ENCODE measurements at places on chromosomes 13 and 19.

- DNase-seq = no peak
Measured at GRCh38 chr19:51365211-51365964, 800 bp downstream of the ETFB start.

DNA sequence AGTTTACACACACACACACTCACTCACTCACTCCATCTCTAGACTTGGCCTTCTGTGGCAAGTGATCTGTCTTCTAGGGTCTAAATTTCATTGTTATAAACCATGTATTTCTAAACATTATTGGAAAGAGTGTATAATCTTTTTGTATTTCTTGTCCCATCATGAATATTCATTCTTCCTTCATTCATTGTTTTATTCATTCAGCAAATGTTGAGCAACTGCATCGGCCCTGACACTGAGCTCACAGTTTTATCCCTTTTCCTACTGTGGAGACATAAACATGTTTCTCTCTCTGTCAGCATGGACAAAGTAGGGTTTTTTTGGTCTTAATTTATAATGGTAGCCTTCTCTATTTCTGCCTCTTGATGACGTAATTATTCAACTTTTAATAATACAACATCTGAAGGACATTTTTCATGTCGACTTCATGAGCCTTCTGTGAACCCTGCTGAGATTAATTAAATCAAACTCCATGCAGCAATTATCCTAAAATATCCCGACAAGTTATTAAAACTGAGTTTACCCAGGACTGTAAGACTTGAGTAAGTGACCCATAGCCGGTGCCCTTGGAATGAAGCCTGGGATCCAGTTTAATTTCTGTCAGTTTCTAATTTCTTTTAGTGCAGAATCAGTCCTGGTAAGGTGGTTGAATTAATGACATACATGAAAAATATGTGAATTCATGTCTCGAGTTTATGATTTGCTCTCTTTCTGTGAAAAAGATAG, 7.3 kb downstream of the SPATA13 start:
- no peak for DNase-seq

DNA sequence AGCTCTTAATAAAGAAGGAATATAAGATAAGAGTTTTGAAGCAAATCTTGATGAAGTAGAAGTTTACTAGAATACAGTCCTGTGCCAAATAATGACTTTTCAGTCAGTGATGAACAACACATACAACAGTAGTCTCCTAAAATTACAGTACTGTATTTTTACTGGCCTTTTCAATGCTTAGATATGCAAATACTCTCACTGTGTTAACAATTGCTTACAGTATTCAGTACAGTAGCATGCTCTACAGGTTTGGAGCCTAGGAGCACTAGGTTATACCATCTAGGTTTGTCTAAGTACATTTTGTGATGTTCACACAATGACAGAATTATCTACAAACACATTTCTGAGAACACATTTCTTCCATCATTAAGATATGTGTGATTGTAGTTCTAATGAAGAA, 316.7 kb upstream of the KLHL1 start:
- DNase-seq = no peak

DNA sequence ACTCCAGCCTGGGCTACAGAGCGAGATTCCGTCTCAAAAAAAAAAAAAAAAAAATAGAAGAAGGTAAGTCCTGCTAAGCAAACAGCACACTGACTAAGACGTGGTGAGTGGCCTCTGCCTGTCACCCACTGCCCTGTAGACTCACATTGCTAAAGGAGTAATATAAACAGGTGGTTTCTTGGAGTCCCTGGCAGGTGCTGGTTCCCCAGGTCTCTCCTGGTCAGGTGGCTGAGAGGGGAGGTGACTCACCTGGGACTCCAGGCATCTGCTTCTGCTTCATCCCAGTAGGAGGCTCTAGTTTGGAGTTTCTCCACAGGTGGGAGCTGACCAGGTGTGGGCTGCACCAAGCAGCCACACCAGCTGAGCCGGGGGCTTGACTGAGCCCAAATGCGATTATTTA, at the start of gene OR10H1:
TSS of gene OR10H1 (minus strand) at position 359 of the 400 bp plus-strand sequence. CDS start 7,627 bp downstream, outside the sequence.
- DNase-seq = no peak

- no peak for DNase-seq
Measured at GRCh38 chr13:41835871-41836270, 125.0 kb downstream of the VWA8 start.

GRCh38 chr13:23159205-23159759, 21.5 kb upstream of the SGCG start:
- no peak for DNase-seq

GRCh38 chr13:33263976-33264619, 21.5 kb downstream of the STARD13 start:
- no peak for DNase-seq

DNA sequence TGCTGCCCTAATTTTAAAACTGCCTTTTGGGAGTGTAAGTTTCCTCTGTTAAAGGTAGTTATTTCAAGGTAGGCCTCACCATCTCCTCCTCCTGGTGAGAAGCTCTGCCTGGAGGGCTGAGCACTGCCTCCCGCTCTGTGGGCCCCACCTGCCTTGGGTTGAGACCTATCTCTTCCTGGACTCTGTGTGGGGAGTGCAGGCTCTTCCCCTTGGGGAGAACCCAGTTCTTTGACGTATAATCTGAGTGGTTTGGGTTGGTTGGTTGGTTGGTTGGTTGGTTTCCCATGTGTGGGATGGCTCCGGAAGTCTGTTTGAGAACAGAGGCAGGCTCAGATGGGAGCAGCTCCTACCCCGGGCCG, 39.1 kb downstream of the ACTN4 start:
- DNase-seq = no peak

- DNase-seq = no peak
Measured at GRCh38 chr19:16191216-16191908, 6.2 kb downstream of the FAM32A start.

DNA sequence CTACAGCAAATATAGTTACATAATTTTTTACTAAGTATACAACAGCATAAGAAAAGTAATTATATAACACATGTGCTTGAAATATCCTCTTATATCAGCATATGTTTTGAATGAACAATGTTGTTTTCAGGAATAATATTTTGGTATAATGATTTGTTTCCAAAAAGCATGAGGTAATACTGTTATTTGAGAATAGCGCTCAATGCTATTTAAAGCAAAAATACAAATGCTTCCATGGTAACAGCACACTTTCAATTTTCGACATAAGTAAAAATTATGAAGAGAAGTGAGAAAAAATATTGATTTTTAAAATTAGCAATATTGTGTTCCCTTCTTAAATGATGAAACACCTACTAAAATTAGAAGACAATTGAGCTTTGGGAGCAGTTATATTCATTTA, 715.9 kb upstream of the ATXN8OS start:
- DNase-seq = no peak

DNA sequence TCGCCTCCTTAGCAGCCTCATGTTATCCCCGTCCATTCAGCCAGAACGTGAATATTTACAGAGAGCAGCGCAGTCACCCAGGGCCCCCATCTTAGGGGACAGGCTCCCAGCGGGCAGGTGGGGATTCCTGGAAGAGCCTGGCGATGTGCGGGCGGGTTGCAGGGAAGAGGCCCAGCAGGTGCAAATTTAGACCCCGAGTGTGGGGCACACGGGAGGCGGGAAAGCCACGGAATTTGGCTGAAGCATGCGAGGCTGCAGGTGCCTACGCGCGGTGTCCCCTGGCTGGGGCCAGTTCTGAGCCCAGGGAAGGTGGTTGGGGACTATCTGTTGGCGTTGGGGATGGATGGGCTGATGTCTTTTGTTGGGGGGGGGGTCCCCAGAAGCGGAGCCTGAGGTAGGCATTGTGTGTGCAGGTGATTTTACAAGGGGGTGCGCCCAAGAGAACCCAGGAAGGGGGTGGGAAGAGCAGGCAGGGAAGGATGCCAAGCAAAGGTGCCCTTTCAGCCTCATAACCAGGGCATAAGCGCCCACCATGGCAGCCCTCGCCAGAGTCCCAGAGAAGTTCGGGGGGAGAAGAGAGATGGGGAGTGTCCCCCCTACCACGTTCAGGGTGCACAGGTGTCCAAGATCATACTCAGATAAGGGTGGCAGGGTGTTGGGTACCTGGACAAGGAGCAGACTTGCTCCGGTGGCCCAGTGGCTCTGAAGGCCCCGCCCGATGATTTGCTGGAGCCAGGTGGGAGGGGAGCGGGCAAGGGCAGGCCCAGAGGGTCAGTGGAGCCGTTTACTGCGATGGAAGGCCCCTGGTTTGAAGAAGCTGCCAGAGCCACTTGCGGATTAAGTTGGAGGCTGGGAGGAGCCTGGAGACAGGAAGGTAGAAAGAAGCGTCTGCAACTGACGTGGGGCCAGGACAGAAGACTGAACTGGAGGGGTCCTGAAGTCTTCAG, 1.2 kb downstream of the TPGS1 start:
- DNase-seq = no peak

- DNase-seq = no peak
Measured at GRCh38 chr13:97753942-97754670, 199.4 kb upstream of the IPO5 start.

- DNase-seq = peak; percentile 69
Measured at GRCh38 chr19:18007917-18008673, at the start of gene ARRDC2. TSS of gene ARRDC2 (plus strand) at chr19:18008170. CDS start at chr19:18008311, 141 bp downstream.

DNA sequence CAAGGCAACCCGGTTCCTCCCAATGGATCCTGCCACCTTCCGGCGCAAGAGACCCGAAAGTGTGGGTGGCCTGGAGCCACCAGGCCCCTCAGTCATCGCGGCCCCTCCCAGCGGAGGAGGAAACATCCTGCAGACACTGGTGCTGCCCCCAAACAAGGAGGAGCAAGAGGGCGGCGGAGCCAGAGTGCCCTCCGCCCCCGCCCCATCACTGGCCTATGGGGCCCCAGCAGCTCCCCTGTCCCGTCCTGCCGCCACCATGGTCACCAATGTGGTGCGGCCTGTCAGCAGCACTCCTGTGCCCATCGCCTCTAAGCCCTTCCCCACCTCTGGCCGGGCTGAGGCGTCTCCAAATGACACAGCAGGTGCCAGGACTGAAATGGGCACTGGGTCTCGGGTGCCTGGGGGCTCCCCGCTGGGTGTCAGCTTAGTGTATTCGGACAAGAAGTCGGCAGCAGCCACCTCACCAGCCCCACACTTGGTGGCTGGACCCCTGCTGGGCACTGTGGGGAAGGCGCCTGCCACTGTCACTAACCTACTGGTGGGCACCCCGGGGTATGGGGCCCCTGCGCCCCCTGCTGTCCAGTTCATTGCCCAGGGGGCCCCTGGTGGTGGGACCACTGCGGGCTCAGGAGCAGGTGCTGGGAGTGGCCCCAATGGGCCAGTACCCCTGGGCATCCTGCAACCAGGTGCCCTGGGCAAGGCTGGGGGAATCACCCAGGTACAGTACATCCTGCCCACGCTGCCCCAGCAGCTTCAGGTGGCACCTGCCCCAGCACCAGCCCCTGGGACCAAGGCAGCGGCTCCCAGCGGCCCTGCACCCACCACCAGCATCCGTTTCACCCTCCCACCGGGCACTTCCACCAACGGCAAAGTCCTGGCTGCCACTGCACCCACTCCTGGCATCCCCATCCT, 11.2 kb upstream of the PRR19 start:
- DNase-seq = no peak

DNA sequence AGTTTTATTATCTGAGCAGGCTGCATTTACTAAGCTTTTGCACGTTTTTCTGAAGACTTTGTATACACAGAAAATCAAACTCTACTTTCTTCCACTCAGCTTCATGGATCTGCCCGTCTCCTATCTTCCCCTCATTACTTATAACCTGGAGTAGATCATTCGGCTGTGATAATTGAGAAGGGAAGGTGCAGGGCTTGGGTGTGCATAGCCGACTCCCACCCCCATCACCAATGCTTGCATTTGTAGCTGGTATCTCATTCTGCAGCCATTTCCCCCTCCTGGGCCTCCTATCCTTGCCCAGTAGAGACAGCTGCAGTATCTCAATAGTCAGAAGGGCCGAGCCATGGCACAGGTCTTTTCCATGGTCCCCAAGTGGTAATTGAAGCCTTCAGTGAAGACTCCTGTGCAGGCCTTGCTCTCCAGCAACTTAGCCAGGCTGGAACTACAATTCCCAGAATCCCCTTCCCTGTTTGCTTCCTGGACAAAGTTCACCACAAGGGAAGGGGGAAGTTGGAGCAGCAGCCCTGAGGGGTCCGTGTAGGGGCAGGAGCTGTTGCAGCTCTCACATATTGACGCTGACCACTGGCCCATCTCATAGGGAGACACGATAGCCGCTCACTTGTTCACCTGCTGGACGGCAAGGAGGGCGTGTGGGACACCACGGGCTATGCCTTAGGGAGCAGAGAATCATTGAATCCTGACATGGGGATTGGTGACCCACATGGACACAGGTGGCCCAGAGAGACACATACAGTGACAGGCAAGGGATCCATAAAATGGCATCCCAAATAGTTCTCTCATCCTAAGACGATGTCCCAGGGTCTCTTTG, 2.1 kb upstream of the SIGLEC8 start:
- DNase-seq = no peak

GRCh38 chr19:39408392-39409207, 2.0 kb downstream of the ZFP36 start:
- DNase-seq = no peak

DNA sequence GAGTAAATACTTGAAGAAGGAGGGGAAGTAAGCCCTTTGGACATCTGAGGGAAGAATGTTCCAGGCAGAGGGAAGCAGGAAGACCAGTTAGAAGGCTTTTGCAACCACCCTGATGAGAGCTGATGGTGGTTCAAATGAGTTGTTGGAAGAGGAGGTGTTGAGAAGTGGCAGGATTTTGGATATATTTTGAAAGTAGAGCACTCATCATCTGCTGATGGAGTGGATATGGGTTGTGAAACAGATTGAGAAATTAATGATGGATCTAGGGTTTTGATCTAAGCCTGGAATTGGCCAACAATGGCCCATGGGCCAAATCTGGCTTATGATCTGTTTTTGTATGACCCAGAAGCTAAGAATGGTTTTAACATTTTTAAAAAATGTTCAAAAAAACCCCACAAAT, 230.7 kb downstream of the NDFIP2 start:
- DNase-seq = no peak

DNA sequence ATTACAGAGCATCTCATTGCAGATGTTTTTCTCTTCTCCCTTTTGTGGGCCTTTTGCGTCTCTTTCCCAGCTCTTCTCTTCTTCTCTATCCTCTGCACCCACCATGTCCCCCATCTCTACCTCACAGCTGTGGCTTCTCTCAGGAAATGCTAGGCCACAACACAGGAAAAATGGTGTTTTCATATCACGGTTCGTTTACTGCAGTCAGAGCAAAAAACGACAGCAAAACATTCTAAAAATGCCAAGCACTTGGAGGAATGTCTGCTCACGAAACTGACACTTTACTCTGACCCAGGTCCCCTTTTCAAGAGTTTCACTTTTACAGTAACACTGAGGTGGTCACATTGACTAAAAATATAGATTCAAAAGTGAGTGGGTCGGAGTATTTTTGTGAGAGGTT, 152.2 kb downstream of the DCT start:
- DNase-seq = no peak

Measured in activated CD4-positive, alpha-beta T cell treated with anti-CD3 and anti-CD28 coated beads, Interleukin-2, amount 50 U/mL, for 24 hours (primary cell).